ENCODE measurements at places on chromosomes 11 and 22.

DNA sequence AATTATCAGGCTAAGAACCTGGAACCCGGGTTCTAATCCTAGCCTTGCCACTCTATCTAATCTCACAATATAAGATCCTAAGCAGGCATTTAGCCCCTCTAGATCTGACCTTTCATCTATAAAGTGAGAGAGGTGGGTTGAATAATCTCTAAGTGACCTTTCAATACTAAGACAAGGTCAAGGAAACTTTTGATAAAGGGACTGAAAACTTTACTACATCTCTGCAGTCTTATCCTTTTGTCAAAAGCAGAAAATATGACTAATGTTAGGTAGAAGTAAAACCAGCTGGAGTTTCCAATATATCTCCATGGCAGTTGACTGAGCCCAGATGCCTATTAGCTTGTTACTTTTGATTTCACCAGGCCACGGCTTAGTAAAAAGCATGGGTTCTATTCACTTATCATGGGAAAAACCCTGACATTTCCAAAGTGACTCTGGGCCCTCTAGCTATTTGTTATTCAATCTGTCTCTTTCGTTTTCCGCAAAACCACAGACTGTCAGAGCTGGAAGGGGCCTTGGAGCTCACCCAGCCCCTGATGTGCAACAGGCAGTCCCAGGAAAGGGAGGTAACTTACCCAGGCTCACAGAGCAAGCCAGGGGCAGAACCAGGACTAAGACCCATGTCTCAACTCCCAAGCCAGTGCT is 75.8 kb downstream of the RAB30 start:
- no peak for DNase-seq

GRCh38 chr11:97107604-97108003 is 717.8 kb downstream of the JRKL start:
- DNase-seq, result no peak

DNA sequence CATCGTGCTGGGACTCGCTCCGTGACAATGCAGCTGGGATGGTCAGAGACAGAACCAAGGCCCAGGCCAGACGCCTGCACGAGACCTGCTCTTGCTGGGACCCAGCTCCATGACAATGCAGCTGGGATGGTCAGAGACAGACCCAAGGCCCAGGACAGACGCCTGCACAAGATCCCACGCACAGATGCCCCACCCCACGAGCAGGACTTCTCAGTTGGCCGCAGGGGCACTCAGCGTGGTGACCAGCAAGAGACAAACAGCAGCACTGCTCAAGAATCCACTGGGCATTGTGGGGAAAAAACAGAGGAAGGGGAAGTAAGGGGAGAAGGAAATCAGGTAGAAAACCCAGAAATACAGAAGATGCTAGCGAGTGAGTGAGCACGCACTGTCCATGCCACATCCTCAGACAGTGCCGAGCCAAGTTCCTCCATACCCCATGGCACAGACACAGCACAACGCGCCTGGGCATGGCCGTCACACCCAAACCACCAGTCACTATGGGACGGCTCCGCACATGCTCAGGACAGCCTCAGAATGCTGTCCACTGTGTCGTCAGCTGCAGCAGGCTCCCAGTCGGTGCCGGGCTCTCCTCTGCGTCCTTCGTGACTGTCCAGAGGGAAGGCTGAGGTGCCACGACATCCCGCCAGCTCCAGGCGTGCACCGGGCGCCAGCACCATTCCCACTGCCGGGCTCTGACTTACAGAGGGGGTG is 44.5 kb downstream of the BRD1 start:
- no peak for DNase-seq

DNA sequence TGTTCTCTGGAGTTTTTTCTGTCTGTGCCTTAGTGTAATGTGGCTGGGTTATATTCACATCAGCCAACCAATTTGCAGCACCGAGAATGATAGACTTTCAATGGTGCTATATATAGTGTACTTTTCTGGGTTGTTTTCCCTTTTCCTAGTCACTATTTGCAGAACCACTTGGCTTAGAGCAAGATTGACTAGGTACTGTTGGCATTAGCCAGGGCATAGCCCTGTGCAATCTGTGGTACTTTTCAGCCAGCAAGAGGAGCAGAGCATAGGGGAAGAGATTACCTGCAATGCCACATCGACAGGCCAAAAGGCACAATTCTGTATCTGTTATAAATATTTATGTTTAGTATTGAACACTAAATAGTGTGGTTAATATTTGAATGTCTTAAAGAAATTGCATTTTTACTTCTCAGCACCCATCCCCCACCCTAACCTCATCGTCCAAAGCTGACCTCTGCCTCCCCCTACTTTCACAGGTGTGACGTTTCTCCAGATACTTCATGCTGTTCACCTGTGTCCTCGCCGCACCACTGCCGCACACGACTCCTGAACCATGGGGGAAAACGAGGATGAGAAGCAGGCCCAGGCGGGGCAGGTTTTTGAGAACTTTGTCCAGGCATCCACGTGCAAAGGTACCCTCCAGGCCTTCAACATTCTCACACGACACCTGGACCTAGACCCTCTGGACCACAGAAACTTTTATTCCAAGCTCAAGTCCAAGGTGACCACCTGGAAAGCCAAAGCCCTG is 51.4 kb downstream of the MICAL2 start:
- no peak for DNase-seq

- no peak for DNase-seq
These were observed at the start of gene CYB5R2 for GRCh38 chr11:7672960-7673723. Gene CYB5R2 (minus strand): TSS chr11:7673500. CDS start chr11:7672825, 675 bp downstream.

DNA sequence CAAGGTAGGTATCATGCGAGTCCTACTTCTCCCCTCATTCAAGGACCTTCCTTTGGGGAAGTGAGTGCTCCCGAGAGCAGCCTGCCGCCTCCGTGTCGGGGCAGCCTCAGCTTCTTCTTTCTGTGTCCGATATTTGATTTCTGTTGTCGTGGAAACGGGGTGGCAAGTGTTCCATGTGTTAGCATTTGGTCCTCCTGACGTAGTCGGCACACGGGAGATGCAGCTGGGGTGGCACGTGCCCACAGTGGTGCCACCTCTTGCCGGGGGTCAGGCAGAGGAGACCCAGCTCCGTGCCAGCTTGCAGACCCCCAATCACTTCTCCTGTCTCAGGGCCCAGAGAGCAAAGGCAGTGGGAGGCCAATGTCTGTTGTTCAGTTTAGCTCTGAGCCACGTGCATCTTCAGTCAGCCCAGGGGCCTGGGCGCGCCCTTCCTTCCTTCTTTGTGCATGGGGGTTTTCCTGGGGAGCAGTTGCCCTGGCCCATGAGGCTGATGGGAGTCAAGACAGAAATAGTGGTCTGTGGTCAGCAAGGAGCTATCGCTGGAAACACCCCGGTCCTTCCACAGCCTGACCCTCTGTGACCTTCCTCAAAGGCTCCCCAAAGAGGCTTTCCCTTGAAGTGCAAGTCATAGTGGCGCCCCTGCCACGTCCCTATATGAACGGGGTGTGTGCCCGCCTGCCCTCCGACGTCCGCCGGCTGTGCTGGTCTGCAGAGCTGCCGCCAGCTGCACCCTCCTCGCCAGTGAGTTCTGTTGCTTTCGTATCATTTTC is 44.5 kb downstream of the PARVB start:
- DNase-seq, result no peak

GRCh38 chr11:33941637-33942160 is 49.8 kb upstream of the LMO2 start:
- no peak for DNase-seq

Measured in stimulated activated CD4-positive, alpha-beta T cell treated with anti-CD3 and anti-CD28 coated beads, Interleukin-2, amount 100 ng/mL, for 4 hours (primary cell).